ENCODE measurements at places on chromosomes 5 and 9.

GRCh38 chr5:74613283-74613682, 27.2 kb downstream of the ENC1 start:
- no peak for DNase-seq

GRCh38 chr5:152366716-152367115, 38.4 kb downstream of the NMUR2 start:
- no peak for DNase-seq

DNA sequence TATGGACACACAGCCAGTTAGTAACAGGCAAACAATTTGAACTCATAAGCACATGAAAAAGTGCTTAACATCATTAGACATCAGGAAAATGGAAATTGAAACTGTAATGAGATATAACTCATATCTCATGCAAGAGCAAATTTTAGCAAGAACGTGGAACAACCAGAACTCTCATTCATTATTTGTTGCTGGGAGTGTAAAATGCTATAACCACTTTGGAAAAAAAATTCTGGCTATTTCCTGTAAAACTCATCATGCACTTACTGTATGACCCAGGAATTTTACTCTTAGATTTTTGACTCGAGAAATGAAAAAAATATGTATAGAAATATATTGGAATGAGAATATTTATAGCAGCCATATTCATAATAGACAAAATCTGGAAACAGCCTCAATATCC, 205.7 kb upstream of the PUM3 start:
- no peak for DNase-seq

DNA sequence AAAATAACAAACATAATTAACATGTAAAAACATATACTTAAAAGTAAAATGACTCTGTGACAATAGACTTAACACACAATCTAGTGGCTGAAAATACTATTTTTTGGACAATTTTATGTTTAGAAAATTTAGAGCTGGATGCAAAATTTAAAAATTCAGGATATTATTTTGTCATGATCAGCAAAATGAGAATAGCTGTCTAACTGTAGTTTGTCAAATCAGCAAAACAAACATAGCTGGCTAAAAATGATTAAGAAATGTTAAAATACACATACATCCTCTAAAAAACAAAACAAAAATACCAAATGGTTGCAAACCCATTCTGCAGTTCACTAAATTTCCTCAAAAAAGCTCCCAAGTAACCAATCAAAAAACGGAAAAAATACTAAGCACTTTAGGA, 18.6 kb downstream of the C9orf72 start:
- no peak for DNase-seq

DNA sequence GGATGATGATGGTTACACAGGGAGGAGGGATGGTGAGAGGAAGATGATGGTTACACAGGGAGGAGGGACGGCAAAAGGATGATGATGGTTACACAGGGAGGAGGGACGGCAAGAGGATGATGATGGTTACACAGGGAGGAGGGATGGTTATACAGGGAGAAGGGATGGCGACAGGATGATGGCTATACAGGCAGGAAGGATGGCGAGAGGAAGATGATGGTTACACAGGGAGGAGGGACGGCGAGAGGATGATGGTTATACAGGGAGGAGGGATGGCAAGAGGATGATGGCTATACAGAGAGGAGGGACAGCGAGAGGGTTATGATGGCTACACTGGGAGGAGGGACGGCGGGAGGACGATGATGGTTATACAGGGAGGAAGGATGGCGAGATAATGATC, 64.1 kb upstream of the FCN1 start:
- DNase-seq, result no peak

- no peak for DNase-seq
Measured at GRCh38 chr5:111748304-111748763, 8.7 kb downstream of the NREP start.

GRCh38 chr9:112894041-112894440, 3.4 kb upstream of the SLC46A2 start:
- DNase-seq, result no peak

DNA sequence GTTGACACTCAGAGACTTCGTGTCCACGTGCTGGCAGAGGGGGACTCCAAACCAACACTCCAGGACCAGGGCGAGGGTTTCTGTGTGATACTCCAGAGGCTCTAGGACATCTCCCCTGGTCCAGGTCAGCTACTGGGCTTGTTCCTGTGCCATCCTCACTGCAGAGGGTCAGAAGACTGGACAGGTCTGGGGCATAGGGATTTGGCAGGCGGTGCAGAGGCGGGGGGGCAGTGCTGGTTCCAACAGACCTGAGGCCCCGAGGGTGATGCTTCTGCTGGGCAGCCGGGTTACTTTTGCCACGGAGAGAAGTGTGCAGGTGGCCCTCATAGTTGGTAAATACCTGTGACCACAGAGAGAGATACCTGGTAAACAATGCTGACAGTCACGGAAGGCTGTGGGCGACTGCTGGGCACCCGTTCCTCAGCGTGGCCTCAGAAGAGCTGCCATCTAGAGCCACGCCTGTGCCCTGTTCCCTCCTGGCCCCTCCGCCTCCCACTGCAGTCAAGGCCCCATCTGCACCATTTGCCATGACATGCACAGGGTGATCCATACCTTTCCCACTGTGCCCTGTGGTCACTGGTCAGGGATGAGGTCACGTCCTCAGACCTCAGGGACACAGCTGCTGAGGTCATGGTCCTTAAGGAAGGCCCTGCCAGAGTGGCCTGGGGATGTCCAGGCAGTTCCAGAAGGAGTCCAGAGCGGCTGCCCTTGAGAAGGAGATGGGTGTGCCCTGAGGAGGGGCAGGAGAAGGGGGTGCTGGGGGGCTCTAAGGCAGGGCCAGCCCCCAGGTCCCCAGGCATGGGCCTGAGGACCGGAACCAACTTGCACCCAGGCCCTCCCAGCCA, 30.0 kb downstream of the TRIP13 start:
- DNase-seq, result no peak

DNA sequence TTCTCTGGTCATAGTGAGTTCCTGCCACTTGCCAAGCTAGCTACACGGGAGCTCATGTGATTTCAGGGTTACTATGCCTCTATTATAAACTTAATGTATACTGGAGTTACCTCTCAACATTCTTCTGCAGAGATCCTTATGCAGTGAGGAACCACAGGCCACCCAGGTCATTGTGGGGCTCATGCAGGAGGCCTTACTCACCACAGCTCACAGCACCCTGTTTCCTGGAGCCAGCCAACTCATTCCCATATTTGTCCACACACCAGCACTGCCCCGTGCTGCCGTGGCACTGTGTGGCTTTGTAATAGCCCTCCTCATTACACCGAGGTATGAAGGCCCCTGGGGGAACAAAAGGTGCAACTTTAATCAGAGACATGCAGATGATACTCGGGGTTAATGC, 520.0 kb downstream of the SPOCK1 start:
- DNase-seq, result no peak

GRCh38 chr5:112579599-112580170, 158.0 kb upstream of the APC start:
- no peak for DNase-seq

- no peak for DNase-seq
Measured at GRCh38 chr5:78985116-78985724, at the start of gene ARSB. Gene ARSB, minus strand, starts transcription at chr5:78985310. Its CDS starts 62 bp downstream, at chr5:78985248.

DNA sequence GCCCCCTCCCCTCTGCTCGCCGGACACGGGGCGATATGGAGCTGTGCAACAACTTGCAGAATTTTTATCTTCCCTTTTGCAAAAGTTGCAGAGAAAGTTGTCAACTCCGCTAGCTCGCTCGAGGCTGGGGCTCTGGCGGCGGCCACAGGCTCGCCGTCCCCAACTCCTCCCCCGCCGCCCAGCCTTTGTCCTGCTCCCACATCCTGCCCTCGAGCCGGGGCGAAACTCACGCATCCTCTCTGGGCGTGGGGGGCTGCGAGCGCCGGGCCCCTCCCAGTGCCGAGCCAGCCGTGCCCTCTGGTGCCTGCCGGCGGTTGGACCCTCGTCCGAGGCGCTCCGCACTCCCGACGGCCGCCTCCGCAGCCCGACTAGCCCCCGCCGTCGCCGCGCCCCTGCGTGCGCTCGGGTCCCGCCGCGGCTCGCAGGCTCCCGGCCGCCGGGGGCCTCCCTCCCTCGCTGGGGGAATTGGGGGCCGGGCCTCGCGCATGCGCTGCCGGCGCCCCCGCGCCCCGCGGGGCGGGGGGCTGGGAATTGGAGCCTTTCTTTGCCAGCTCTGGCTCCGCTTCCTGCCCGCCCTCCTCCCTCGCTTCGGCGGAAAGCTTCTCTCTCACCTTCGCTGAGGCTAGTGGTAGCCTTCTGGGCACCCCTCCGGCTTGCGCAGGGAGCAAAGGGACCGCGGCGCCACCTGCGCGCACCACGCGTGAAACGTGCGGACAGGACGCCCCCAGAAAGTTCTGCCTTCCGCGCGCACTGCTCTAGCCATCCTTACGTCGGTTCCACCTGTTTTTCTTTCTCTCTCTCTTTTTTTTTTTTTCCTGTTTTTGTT, at the start of gene CCNJL:
Gene CCNJL, minus strand, starts transcription at position 431 of the 826 bp plus-strand sequence. CDS start 641 bp downstream, outside the sequence.
- no peak for DNase-seq

DNA sequence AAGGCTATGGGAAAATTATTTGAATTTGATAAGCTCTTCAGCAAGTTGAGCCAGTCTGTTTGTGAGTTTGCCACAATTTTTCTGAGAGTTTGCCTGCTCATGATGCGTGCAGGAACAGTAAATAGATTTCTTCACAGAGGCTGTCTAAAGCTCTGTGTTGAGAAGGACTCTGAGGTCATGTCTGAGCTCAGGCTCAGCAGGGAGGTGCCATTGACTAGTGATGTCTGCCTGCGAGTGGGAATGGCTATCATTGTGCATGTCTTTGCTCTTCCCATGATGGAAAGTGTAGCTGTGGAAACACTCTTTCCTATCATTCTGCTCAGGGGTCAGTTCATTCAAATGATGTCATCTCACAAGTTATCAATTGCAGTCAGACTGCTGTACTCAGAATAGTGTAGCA, 142.8 kb downstream of the RASEF start:
- DNase-seq, result no peak

DNA sequence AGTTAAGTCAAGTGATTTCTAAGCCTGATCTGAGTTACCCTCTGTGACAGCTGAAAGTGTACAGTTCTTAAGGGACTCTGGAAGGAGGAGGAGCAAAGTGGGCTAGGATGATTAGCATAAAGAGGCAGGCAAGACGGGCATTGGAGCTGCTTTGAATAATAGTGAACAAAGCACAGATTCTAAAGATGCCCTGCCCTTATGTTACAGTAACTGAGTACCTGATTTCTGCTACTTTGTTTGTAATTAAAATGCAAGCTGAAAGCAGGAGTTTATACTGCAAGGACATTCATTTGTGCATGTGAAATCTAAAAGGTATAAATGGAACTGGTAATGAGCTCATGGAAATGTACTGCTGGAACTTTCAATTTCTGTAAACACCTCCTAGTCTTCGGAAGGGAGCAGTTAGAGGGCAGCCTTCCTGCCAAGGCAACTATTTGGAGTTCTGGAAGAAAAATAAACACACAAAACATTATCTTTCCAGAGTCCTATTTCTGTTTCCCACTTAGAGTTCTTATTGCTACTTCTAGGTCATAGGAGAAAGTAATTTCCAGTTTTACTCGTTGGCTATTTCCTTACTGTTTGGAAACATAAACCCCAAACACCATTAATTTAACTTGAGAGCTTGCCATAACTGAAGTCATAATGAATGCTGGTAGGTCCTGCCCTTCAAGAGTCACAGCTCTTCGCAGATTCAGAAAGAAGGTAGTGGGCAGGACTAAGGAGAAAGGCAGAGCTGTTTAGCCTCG, at the start of gene RANBP3L:
Gene RANBP3L, minus strand, starts transcription at position 45 of the 746 bp plus-strand sequence. CDS start 486 bp downstream, outside the sequence.
- DNase-seq, result no peak

GRCh38 chr5:62093976-62094375, 212.0 kb upstream of the KIF2A start:
- DNase-seq, result no peak

GRCh38 chr9:136916330-136917184, 28.0 kb downstream of the FBXW5 start:
- DNase-seq, result no peak

GRCh38 chr5:156419661-156420060, 92.7 kb downstream of the SGCD start:
- DNase-seq, result no peak

DNA sequence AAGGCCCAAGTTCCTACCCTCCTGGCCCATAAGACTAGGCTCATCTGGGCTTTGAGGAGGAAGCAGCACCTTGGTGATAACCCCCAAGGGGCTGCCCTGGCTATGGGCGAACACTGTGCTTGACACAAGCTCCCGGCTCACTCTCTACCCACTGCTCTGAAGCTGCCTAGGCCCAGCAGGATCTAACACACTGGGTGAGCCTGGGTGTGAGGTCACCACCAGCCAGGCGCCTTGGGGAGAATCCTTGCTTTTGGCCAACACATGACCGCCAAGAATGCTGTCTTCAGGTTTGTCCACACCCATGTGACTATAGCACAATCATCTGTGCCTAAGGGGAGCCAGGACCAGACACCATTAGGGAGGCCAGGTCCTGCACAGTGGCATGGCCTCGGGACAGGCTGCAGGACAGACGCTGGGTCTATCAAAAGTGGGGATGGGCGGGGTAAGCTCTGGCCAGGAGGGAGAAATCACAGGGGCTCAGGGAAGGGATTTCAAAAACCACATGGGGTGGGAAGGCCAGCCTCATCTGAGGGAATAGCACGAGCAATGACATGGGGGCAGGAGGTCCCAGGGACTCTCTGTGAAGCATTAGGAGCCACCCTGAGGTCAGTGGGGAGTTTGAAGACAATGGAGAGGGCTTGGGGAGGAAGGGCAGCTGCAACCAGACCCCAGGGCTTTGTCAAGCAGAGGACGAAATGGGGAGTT, 29.6 kb downstream of the BICD2 start:
- DNase-seq, result no peak

DNA sequence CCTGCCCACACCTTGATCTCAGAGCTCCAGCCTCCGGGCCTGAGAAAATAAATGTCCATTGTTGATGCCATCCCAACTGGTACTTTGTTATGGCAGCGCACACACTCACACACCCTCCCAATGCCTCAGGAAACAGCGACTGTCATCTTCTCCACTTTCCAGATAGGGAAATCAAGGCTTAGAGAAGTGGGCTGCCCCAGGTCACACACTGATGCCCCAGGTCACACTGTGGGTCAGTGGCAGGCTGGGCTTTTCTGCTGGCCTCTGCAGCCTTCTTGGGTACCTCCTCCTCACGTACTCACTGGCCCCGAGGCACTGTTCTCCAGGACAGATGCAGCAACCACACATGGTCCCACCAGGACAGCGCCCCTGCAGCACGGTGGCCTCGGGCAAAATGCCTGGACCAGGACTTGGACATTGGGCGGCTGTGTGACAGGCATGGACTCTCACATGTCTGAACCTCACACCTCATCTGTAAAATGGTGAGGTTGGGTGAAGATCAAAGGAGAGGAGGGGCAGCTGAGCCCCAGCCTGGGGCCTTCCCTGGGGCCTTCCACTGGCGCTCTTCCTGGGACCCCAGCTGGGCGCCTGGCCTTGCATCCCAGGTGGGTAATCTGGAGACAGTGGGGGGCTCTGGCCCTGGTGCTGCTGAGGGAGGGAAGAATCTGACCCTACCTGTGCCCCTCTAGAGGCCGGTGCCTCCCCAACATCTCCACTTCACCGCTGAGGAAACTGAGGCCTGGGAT, 156.0 kb downstream of the COL23A1 start:
- DNase-seq, result no peak

All from CD4-positive, alpha-beta T cell treated with Interleukin-17A for 1 hour (primary cell).